AG04449 (cell line): ENCODE measurements at places on chromosomes 2 and 18.

- no peak for DNase-seq
Measured at GRCh38 chr2:42775810-42776209, 11.9 kb upstream of the OXER1 start.

- DNase-seq, result peak; percentile 16
Measured at GRCh38 chr18:2570772-2571199, 519 bp downstream of the METTL4 start.

DNA sequence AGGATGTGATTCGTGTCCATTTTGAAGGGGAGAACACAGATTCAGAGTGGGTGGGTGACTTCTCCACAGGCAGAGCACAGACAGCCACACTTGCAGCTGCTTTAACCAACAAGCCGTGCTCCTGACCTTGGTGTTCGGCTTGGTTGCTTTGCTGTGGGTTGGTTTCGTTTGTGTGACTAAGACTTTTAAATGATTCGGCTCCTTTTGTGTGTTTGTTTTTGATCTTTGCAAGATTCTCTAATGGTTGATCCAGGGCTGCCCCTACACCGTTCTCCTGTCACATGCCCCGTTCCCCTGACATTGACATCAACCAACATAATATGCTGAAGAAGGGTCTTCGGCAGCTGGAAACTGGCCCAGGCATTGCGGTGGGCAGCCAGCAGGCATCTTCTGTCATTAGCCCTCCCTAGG lies 95.9 kb upstream of the MBOAT2 start:
- no peak for DNase-seq

- DNase-seq, result no peak
Measured at GRCh38 chr2:179255129-179255528, 9.5 kb downstream of the SESTD1 start.

DNA sequence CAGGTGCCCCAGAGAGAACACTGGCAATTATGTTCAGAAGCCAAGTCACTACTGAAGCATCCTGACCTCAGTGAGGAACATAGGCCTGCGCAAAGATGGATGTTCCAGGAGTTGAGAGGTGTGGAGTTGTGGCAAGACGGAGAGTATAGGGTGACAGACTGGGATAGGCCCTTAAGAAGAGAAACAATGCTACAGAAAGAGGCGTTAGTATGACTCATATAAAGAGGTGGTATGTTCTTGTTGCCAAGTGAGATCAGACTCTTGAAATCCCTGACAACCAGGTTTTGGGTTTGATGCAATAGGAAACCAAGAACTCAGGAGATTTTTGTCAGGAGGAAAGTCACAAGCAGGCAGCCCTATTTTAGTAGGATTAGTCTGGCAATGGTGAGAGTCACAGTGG lies 185.6 kb downstream of the RIT2 start:
- DNase-seq, result no peak

- no peak for DNase-seq
Measured at GRCh38 chr2:30233271-30234009, 2.1 kb downstream of the LBH start.

DNA sequence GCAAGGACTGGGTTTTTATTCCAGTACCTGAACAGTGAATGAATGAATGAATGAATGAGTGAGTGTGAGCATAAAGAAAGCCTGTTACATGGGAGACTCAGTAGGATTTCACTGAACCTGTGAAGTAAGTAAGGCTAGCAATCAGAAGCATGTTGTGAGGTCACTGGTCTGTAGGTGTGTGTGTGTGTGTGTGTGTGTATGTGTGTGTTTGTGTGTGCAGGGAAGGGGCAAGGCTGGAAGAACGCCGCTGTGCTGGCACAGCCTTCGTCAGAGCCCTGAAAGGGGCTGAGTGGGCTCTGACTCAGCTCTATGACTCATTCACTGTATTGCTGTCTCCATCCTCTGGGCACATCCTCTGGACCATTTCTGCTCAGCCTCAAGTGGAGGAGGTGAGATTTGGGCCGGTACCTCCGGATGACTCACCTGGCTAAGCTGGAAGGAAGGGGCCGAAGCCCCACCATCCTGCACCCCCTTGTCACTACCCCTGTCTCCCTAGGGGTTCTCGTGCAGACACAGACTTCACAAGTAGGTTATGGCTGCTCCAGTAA lies 51.4 kb upstream of the MRPL33 start:
- DNase-seq, result peak; percentile 79
